ENCODE measurements at places on chromosomes 3 and 15. TPM values are rescaled to one million over a fixed set of nuclear protein-coding genes. Genes with fewer than 3 reads are reported as not detected.

The PLXNA1 gene
- 8.8 TPM for total RNA-seq

DNA sequence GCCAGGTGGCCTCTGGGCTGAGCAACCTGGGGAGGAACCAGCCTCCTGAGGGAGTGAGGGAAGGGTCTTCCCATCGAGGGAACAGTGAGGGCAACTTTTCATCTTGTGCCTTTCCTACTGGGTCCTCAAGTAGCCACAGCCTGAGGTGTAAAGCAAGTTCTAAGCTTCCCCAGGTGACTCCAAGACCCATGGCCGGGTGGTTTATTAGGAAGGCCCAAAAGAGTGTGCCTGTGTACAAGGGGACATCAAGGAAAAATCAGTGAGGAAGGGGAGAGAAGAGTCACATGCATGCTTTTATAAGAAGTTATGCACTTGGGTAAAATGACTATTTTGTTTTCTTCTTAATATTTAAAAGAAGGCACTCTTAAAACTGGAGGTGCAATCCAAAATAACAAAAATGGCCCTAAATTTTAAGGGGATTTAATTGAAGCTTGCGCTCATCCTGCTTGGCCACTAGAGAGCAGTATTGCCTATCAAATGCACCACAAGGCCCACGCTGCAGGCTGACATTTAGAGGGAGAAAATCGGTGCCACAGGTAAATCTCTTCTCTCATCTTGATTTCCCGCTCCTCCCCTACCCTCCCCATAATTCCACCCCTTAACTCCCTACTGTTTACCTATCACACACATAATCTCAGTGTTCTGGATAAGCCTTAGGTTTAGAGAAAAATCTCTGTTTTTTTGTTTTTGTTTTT, 6.7 kb downstream of the NANOGP8 start:
- H3K4me1 ChIP-seq = no peaks in the 10 kb centered on the region
- DNase-seq = peak; percentile 59
- H3K27ac ChIP-seq = no peak overlapping the region
- peaks cover 7% of the 10 kb centered on the region for H3K27me3 ChIP-seq

The CPLX3 gene
- total RNA-seq = 0.11 TPM

DNA sequence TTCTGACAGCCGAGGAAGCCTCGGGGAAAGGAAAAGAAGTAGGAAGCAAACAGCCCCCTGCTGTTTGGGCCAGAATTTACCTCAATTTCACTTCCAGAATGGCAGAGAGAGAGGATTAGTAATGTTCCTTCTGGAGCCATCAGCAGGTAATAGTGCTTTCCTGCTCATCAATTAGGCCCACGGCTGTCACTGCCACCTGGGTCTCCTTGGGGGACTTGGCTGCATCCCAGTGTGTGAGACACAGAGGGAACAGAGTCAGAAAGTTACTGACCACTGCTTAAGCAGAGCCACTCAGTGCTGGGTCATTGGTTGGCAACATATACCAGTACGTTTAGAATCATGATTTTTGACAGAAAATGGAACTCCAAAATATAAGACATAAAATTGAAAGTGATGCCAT, 397.0 kb downstream of the EPHA3 start:
- H3K4me1 ChIP-seq = no peaks in the 10 kb centered on the region
- H3K27me3 ChIP-seq = no peaks in the 10 kb centered on the region
- H3K27ac ChIP-seq = no peak overlapping the region
- no peak for DNase-seq
- H3K4me3 ChIP-seq = no peak overlapping the region

- H3K4me3 ChIP-seq = no peak overlapping the region
- H3K4me1 ChIP-seq = peaks cover 6% of the 10 kb centered on the region
- H3K27me3 ChIP-seq = no peaks in the 10 kb centered on the region
- no peak overlapping the region for H3K27ac ChIP-seq
- no peak for DNase-seq
These were observed 71.9 kb downstream of the IL12A start for GRCh38 chr3:160060409-160061027.

The ADAMTS9 gene
- total RNA-seq = not detected

- peaks cover 5% of the 10 kb centered on the region for H3K4me1 ChIP-seq
- no peak overlapping the region for H3K27ac ChIP-seq
- H3K36me3 ChIP-seq = peaks cover 3% of the 10 kb centered on the region
These were observed 5.5 kb upstream of the ARID3B start for GRCh38 chr15:74535388-74536084.

The SKOR1 gene
- 0.18 TPM for total RNA-seq

- H3K4me3 ChIP-seq = no peak overlapping the region
- DNase-seq = no peak
- no peaks in the 10 kb centered on the region for H3K36me3 ChIP-seq
- H3K4me1 ChIP-seq = no peaks in the 10 kb centered on the region
These were observed 556.8 kb downstream of the NSUN3 start for GRCh38 chr3:94619643-94620042.

DNA sequence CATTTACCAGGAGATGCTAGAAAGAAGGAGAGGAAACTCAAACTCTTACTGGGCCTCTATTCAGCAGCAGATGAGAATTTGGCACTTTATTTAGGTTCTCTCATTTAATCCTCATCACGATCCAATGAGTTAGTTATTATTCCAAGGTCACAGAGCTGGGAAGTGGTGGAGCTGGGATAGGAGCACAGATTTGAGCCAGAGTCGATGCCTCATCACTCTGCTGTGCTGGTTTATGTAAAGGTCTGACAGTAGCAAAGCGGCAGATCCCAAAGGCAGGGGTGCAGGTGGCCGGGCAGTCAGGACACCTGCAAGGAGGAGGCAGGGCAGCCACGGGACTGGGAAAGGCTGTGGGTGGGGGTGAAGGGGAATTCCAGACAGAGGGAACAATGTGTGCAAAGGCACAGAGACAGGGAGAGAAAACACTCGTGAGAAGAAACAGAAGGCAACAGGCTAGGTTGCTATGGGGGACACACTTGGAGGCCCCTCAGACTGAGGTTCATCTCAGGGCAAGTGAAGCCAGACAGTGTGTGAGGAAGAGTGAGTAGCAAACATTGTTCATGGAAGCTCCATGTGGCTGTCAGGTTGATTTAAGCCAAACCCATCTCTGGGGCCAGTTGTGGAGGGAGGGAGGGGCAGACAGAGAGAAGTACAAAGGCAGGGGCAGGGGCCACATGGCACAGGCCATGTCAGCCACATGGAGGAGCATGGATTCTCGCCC, 26.8 kb downstream of the RAB6B start:
- no peak for DNase-seq
- no peak overlapping the region for H3K4me3 ChIP-seq
- H3K4me1 ChIP-seq = no peaks in the 10 kb centered on the region
- no peaks in the 10 kb centered on the region for H3K36me3 ChIP-seq
- H3K27ac ChIP-seq = no peak overlapping the region

The USP13 gene
- total RNA-seq = 11.2 TPM

The TOPBP1 gene
- 80.9 TPM for total RNA-seq

The IL16 gene
- 117 TPM for total RNA-seq

- H3K4me1 ChIP-seq = no peaks in the 10 kb centered on the region
- H3K27me3 ChIP-seq = no peaks in the 10 kb centered on the region
- no peaks in the 10 kb centered on the region for H3K36me3 ChIP-seq
- no peak overlapping the region for H3K4me3 ChIP-seq
- no peak overlapping the region for H3K27ac ChIP-seq
- no peak for DNase-seq
These were observed 85.3 kb upstream of the RORA start for GRCh38 chr15:61314427-61314826.

GRCh38 chr3:152083135-152083534, 185.6 kb upstream of the MBNL1 start:
- no peak overlapping the region for H3K4me3 ChIP-seq
- DNase-seq = no peak
- no peaks in the 10 kb centered on the region for H3K36me3 ChIP-seq
- no peak overlapping the region for H3K27ac ChIP-seq
- no peaks in the 10 kb centered on the region for H3K4me1 ChIP-seq

- no peak for DNase-seq
- H3K36me3 ChIP-seq = peaks cover 2% of the 10 kb centered on the region
- H3K4me1 ChIP-seq = peaks cover 31% of the 10 kb centered on the region
These were observed 425.2 kb downstream of the ZBTB20 start for GRCh38 chr3:114721864-114722263.

GRCh38 chr15:91849180-91849579, 4.3 kb upstream of the SLCO3A1 start:
- peaks cover 3% of the 10 kb centered on the region for H3K27me3 ChIP-seq
- peak overlapping the region; percentile 33 for H3K4me3 ChIP-seq
- H3K27ac ChIP-seq = no peak overlapping the region
- H3K4me1 ChIP-seq = peaks cover 20% of the 10 kb centered on the region
- no peak for DNase-seq
